ENCODE measurements at places on chromosomes 4 and X.
A peak's percentile ranks its signal among the peaks of the same experiment; 100 is the strongest.

DNA sequence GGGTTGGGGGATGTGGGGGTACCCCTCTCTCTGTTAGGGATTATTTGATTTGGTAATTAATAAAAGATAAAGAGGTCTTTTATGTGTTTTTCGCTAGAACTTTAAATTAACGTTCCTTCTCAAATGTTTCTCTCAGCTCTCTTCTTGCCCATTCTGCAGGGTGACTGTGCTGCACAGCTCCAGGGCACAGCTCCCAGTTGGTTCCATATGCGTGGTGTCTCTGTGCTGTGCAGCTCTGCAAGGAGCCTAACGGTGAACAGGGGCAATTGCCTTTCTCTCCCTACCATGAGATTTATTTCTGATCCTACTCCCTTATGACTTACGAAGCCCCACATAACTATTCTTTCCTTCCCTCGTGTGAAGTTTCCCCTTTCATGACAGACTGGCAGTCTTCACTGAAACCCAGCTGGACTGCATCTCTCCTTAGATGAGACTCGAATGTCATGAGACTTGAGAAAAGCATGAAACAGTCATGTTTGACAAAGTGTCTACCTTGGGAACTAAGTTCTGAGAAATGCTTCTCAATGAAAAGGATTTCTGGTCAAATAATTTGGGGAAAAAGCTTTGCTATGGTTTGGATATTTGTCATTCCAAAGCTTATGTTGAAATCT is 50.2 kb upstream of the SPRY1 start:
- DNase-seq = no peak

DNA sequence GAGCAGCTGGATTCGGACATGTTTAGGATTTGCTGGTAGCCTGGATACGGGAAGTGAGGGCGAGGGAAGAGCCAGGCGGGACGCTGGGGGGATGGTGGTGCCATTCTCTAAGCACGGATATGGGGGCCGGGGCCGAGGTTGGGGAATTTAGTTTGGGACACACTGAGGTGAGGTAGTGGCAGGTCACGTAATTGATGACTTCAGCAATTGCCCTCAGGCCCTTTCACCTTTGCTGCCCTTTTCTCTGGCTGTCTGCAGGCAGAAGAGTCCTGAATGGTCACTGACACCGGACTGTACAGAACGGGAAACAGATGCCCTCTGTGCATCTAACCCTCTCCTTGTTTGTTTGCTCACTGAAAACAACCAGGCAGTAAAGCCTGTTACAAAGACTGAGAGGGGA is 16.9 kb upstream of the HMGB3 start:
- DNase-seq = no peak

DNA sequence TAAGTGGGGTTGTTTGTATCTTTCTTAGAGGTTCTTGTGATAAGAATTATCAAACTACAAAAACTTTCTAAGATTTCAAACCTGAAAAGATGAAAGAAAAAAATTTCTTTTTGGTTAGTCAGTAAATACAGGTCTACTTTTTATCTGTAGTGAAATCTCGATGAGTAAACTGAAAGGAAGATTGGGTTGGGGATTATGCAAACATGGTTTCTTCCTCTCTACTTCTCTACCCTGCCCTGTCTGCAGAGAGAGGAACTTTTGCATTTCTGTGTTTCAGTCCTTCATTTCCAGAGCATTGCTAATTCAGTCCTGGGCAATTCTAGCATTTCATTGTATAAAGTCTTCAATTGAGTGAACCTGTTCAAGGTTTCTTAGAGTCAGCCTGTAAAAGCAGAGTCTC is 51.6 kb upstream of the IL2 start:
- no peak for DNase-seq

- peak; percentile 20 for DNase-seq
Measured at GRCh38 chr4:89754531-89754930, 82.4 kb downstream of the SNCA start.

GRCh38 chr4:138275963-138276621 is 33.9 kb upstream of the SLC7A11 start:
- DNase-seq = peak; percentile 92

DNA sequence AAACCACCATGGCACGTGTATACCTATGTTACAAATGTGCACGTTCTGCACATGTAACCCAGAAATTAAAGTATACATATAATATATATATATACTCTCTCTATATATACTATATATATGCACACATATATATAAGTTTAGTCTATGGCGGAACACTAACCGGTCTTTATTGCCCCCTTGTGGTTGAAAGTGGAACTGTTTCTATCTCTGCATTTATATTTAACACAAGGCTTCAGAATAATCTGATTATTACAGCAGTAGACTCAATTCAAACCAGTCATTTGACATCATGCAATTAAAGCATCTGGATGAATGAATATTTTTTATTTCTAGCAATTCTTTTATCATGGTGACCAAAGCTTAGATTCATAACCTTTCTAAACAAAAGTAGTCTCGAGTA is 14.6 kb downstream of the RAB9B start:
- peak; percentile 43 for DNase-seq

- DNase-seq = no peak
Measured at GRCh38 chrX:19571711-19572110, 56.4 kb upstream of the MAP3K15 start.

DNA sequence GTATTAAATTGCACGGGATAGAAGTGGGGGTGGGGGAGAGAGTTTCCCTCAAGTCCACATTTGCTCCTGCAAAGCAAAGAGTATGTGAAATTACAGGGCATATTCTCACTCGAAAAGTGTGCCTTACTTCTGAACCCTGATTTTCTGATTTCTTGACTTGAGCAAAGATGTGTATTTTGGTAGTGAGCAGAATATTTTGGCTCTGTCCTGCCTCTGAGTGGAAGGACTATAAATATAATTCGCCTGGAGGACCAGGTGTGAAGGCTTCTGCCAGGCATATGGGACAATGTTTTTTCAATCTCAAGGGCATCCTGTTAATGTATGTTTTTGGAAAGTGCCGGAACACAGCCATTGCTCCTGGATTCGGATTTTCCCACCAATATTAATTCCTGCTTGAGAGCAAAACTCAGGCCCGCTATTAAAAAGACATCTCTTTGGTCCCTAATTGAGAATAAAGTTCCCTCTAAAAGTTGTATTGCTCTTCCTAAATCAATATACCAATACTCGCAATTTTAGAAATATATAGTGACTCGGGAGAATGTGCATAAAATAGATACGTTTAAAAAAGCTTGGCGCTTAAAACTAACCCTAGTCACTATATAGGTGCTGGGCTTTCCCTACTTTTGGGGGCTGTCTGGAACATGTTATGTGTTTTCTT is 15.3 kb upstream of the PITX2 start:
- no peak for DNase-seq

- peak; percentile 50 for DNase-seq
Measured at GRCh38 chr4:112938461-112939058, 110.9 kb upstream of the ANK2 start.

GRCh38 chrX:42846741-42847140 is 68.8 kb upstream of the PPP1R2C start:
- no peak for DNase-seq

DNA sequence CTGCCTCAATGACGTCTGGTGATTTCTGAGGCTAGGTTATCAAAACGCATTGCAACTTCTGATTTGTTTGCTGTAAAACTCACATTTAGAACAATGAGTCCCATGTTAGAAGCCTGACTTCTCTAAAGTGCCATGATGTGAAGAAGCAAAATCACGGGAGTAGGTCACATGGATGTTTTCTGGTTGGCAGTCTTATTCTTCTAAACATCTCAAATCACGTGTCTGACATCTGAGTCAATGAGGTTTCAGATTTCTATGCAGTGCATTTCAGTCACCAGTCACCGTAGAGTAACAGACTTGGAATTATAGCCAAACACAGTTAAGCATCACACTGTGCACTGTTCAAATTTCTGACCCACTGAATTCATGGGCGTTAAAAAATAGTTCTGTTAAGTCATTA is 482.1 kb downstream of the TMA16 start:
- no peak for DNase-seq

GRCh38 chr4:141330616-141331015 is 109.9 kb downstream of the ZNF330 start:
- no peak for DNase-seq

GRCh38 chr4:98891478-98892337 is 37.2 kb downstream of the EIF4E start:
- no peak for DNase-seq

DNA sequence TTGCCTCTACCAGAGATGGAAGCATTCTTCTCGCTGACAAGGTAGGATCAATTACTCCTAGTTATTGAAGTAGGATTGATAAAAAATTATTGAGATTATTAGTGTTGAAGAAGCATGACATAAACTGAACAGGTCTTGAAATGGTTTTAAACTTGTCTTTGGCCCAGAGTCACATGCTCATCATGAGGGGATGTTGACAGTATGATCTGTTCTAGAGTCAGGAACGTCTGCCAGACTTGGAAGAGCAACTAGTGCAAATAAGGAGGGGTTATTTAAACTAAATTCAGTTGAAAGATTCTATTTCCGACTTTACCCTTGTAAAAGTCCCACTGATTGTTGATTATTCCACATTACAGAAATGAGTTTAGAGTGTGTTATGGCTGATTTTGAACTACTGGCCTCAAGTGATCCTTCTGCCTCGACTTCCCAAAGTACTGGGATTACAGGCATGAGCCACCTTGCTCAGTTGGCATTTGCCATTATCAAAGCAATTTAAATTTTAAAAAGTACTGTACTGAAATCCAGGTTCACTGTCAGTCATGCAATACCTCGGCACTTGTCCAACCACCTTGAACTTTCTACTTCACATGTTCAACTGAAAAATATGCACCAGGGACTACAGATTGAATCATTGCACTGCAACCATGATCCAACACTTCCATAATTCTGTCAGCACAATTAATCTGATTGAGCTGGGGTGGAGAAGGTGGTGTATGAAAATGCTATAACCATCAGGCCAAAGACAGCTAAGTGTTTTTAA is 19.7 kb downstream of the FABP2 start:
- DNase-seq = no peak

DNA sequence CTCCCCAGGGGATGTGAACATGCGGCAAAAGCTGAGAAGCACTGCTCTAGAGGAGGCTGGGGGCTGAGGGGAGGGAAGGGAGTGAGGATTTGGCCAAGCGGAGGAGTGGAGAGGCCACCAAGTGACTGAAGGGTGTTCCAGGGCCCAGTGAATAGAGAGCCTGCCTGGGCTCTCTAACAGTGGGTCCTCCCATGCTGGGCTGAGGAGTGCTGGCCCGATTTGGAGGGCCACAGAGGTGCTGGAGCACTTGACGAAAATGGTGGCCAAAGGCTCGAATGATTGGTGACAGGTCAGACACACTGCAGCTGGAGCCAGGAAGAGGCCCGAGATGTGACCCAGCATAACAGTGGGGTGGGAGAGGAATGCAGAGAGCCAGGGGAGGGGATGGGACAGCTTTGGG is 37.5 kb upstream of the MAP3K15 start:
- DNase-seq = no peak

DNA sequence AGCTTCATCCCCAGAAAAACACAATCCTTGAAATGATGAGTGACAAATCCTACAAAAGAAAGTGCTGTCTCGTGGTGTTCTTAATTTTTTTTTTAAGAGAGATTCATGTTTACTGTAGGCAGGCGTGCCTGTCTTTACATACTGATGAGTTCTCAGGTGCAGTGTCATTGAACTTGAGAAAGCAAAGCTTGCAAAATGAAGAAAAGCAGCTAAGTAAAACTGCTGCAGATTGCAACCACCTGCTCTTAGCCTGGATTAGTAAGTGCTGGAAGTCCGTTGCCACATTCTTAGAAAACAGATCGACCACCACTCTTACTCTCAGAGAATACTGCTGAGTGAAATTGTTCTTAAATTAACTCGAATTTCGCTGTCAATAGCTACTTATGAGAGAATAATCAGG is 854.6 kb downstream of the TRIML1 start:
- no peak for DNase-seq

DNA sequence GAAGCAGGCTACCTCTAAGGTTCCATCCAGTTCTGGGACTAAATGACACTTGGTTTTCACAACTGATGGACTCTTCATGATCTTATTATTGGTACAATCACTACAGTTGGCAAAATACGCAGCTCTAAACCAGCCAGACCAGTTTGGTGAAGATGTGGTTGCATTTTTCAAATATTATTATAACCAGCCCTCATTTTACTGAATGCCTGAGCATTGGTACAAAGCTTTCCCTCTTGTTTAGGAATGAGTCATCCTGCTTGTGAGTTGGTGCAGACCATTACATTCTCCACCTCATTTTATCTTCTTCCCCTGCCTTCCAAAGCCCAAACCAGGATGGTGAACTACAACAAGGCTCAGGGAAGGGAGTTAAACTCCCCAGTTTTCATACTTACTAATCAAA is 223.1 kb downstream of the KDR start:
- peak; percentile 75 for DNase-seq

GRCh38 chr4:100649417-100649816 is 131.6 kb upstream of the EMCN start:
- DNase-seq = peak; percentile 15

DNA sequence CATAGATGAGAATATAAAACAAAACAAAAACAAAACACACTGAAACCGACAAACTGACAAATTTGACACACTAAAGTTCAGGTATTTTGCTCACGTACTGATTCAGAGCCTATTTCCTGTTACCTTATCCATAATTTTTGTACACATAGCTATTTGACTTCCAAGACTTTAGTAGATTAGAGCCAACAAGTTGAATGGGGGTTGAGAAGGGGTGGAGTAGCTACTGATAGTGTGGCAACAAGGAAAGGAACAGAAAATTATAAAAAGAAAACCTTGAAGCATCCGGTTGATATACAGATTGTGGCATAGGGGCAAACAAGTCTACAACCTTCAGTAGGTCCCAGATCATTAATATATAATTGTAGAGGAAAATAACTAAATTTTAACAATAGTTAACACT is 92.3 kb upstream of the RASGEF1B start:
- DNase-seq = no peak

GRCh38 chr4:154137320-154137905 is 348.5 kb upstream of the SFRP2 start:
- DNase-seq = no peak
